ENCODE measurements at places on chromosomes 7 and 10.

GRCh38 chr7:41277561-41277960 is 425.3 kb downstream of the INHBA start:
- no peak for DNase-seq

- no peak for DNase-seq
Observed at GRCh38 chr10:75484717-75485116, 53.3 kb downstream of the LRMDA start.

DNA sequence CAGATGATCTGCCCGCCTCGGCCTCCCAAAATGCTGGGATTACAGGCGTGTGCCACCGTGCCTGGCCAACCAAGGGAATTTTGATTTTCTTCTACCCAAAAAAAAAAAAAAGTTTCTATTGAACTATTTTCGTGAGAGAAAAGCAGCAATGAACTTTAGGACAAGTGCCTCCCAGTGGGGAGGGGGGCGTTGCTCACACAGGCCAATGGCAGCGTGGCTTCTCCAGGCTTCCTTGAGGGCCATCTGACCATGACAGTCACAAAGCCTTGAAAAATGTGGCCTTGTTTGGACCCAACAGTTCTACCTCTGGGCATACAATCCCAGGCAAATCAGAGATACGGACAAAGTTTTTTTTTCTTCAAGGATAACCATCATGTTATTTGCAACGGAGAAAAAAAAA is 56.0 kb downstream of the TNRC18 start:
- DNase-seq = no peak

GRCh38 chr7:155985518-155986250 is 173.4 kb upstream of the SHH start:
- no peak for DNase-seq

DNA sequence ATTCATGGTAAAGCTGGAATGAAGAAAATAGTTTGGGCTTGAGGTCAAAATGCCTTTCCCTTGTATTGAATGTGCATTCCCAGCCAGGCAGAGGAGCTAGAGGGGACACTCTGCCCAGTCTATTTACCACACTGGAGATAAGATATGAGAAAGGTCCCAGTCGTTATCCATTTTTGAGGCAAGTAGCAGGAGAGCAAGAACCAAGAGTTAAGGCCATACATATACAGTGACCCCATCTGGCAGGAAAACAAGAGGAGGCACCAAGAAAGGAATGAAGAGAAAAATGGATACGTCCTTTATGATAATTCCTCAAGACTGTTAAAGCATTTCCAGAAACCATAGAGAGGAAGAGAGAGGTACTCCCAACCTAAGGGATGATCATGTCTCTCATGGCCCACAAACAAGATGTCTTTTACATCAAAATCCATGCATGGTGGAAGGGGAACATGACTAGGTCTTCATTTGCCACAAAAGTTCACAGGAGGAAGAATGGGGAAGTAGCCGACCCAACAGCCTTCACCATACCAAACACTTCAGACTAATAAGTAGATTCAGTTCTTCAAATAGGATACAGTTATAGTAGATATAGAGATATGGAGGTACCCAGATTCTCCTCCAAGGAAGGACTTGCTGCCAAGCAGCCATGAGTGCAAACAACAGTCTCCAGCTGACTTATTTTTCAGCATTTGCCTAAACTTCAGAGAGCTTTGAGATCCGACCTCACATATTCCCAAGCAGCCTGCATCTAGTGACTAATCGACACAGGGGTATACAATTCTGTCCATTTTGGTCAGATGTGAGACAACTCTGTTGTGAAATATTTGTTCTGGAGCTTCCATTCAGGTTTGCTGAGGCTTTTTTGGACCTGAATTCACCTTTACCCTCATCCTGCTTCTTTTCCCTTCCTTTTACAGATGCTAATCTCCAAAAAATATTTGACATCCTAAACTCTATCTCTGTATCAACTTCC is 61.1 kb upstream of the CCDC71L start:
- no peak for DNase-seq

- DNase-seq = no peak
Observed at GRCh38 chr10:89741126-89741762, 39.9 kb downstream of the KIF20B start.
